NCI-H2029 (cell line): ENCODE measurements at places on chromosomes 11 and 22.

- DNase-seq = no peak
Observed at GRCh38 chr22:22657712-22658111, 13.3 kb downstream of the GGTLC2 start.

DNA sequence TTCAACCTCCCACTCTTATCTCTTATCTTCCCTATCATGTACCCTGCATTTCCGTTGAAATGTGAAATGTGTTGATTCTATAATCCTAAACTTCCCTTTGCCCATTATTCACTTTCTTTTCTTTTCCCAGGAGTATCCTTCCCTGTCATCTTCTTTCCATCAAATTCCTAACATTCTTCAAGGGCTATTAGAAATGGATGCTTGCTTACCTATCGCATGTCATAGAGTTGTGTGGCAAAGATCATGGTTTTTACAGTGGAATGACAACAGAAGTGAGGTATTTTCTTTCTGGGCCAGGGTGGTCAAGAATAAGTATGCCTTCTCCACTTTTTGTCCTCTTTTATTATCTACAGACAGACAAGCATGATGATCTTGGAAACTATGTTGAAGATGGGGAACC, 124.4 kb upstream of the SLC5A12 start:
- no peak for DNase-seq

GRCh38 chr11:90722552-90723190, 499.8 kb upstream of the CHORDC1 start:
- no peak for DNase-seq

GRCh38 chr11:34907934-34908593, 8.1 kb downstream of the APIP start:
- no peak for DNase-seq

DNA sequence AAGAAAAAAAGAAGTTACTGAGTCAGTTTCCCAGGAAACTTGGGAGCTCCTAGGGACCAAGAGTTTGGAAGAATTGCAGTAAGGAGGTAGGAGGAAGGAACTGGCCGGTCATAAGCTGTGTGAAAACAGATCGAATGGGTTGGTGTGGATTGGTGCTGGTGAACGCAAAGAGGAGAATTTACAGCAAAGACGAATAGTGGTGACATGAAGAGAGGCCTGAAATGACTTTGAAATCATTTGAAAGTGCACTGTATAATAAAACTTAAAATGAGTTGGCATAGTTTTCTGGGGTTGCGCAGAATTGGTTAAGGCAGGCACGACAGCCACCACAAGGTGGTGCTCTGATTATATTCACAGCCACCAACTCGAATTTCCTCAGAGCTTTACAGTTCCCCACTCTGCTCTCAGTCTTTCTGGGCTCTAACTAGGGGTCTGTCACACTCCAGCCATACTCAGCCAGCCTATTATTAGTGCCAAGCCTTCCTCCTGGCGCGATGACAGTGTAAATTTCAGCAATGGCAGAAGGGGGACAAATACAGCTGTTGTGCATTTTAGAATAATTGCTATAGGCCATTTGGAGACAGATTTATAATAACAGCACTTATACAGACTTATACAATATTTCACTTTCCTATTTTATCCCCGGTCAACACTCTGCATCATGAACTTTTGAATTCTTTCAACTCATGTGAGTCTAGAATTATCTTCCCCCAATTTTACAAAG, 8.3 kb upstream of the HTR3B start:
- DNase-seq = no peak

- DNase-seq = no peak
Observed at GRCh38 chr11:134260503-134260902, 7.1 kb downstream of the ACAD8 start.

DNA sequence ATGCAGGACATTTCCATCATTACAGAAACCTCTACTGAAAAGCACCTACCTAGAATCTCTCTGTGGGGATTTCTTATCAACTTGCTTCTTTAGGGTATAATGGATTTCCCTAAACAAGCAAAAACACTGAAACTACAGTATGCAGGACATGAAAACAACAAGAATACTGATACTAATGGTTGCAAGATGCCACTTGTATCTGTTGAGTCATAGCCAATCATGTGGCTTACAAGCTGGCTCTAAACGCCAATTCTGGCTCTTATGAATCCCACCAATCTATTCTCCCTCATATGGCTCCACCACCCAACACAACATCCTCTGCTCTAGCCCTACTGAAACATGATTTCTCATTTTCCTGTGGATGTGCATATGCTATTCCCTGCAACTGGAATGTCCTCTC, 22.6 kb downstream of the TENM4 start:
- no peak for DNase-seq

DNA sequence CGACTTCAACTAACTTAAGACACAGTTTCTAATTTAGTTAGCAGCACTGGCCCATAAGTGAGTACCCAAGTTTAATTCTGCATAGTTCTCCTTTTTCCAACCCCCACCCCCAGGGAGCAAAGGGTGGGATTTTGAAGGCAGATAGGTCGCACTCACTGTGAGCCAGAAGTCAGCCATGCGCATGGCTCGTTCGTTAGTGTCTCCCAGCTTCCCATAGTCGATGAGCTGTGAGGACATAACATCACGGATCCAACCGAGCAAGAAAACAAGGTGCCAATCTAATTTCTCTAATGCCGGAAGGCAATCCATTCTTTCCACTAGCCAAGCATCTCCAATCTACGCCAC, 577 bp downstream of the MRPL17 start:
- DNase-seq = no peak

- no peak for DNase-seq
Observed at GRCh38 chr11:64007160-64007628, 21.0 kb downstream of the OTUB1 start.

- no peak for DNase-seq
Observed at GRCh38 chr11:61392981-61393595, 701 bp downstream of the TMEM216 start.

DNA sequence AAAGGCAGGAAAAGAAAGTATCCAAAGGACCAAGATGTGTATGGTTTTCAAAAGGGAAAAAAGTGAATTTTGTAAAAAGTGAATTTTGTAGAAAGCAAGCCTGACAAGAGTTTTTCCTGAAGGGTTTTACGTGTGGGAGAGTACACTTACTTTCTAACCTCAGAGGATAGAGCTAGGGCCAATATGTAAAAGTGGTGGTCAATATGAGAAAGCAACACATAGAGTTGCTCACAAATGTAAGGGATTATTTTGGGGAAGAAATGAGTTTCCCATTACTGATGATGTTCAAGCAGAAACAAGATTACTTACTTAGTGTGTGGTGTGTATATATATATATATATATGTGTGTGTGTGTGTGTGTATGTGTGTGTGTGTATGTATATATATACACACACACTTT, 162.5 kb downstream of the SWAP70 start:
- DNase-seq = no peak

- peak; percentile 11 for DNase-seq
Observed at GRCh38 chr11:72066855-72067254, 13.5 kb downstream of the NUMA1 start.

- no peak for DNase-seq
Observed at GRCh38 chr22:25750569-25751173, 8.7 kb downstream of the MYO18B start.
